Stimulated activated CD4-positive, alpha-beta T cell treated with anti-CD3 and anti-CD28 coated beads, TNF-alpha, amount 100 ng/mL, for 48 hours (primary cell): ENCODE measurements at places on chromosomes 3 and 15.

DNA sequence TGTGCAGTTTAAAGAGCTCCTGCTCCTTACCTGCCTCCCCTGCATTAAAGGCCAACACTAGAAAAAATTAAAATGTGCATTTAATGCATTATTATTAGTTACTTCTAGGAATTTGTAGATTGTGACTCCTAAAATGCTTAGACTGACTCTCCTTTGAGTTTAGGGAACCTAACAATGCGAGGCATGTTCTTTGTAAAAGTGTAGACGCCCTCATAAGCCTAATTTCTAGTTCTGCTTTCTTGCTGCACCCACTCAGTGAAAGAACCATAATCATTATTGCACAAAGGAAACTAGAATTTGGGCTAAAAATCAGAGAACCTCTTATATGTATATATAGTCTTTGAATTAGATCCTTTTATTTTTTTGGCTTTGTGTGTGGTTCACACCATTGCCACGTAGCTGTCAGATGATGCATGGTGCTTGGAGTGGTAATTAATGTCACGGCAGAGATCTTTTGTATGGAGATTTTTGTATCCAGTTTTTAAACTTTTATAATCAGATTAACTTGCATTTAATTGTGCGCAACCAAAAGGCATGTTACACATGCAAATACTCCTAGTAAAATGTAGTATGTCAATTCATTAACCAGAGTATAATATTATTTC lies 710 bp downstream of the ABHD10 start:
- no peak for DNase-seq

- DNase-seq = no peak
These were observed 288.4 kb upstream of the DPH6 start for GRCh38 chr15:35834216-35834830.

- no peak for DNase-seq
These were observed 136.0 kb upstream of the PTPRG start for GRCh38 chr3:61425356-61425755.

GRCh38 chr3:30924763-30925162 lies 30.3 kb upstream of the GADL1 start:
- no peak for DNase-seq

DNA sequence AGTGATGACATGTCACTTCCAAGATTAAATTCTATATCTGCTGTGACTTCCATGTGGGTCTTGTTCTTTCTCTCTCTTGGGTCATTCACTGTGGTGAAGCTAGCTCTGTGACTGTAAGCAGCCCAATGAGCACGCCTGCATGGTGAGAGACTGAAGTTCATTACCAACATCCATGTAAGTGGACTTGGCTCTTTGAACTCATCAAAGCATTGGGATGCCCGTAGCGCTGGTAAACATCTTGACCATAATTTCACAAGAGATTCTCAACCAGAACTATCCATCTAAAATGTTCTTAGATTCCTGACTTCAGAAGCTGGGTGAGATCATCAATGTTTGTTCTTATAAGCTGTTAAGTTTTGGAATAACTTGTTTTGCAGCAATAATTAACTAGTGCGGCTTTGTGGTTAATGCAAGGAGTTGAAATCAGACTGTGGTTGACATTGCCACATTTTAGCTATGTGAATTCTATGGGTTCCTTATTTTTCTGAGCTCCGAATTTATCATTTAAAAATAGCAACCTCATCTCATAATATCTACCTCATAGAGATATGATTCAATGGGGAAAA lies 31.6 kb upstream of the LRRC3B start:
- no peak for DNase-seq

GRCh38 chr3:138833899-138834595 lies 681 bp downstream of the PIK3CB start:
- no peak for DNase-seq

- no peak for DNase-seq
These were observed 124.1 kb downstream of the FILIP1L start for GRCh38 chr3:99990179-99990578.

GRCh38 chr3:73681610-73682009 lies 56.9 kb upstream of the PDZRN3 start:
- no peak for DNase-seq

DNA sequence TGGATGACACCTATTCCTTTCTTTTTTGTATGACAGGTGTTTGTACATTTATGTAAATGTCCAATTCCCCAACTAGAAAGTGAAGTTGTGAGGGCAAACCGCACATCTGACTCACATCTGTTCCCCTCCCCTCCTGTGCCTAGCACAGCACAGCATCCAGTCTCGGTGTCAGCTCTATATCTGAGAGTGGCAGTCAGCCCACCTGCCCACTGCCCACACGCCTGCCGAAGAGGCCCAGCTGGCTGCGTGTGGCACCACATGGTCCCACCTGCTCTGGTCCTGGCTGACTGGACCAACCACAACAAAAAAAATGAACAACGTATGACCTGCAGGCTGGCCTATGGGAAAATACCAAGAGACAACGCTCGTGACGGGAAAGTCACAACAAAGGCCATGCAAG lies 62.8 kb downstream of the XXYLT1 start:
- peak; percentile 13 for DNase-seq

- DNase-seq = peak; percentile 81
These were observed 64.6 kb downstream of the CRTC3 start for GRCh38 chr15:90594301-90594738.

- no peak for DNase-seq
These were observed 14.4 kb downstream of the ABHD17C start for GRCh38 chr15:80709542-80709941.

GRCh38 chr15:56887782-56888438 lies 30.5 kb upstream of the TCF12 start:
- DNase-seq = no peak
